ENCODE measurements at places on chromosomes 4 and X.

DNA sequence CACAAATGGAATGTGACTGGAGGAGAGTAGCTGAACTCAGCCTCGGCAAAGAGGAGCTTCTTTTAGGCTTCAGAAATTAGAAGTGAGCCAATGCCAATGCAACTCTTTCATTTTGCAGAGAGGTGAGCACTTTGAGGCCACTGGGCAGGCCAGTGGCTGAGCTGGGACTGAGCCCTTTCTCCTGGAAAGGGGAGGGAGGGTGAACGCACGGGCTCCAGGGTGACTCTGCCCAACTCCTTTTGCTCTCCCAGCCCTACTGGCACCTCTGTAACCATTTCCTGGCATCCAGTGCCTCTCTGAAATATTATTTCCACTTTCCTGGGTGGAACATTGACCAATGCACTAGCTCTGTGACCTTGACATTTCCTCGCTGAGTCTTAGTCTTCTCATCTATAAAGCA is 88.1 kb downstream of the SLC2A9 start:
- no peak for DNase-seq

DNA sequence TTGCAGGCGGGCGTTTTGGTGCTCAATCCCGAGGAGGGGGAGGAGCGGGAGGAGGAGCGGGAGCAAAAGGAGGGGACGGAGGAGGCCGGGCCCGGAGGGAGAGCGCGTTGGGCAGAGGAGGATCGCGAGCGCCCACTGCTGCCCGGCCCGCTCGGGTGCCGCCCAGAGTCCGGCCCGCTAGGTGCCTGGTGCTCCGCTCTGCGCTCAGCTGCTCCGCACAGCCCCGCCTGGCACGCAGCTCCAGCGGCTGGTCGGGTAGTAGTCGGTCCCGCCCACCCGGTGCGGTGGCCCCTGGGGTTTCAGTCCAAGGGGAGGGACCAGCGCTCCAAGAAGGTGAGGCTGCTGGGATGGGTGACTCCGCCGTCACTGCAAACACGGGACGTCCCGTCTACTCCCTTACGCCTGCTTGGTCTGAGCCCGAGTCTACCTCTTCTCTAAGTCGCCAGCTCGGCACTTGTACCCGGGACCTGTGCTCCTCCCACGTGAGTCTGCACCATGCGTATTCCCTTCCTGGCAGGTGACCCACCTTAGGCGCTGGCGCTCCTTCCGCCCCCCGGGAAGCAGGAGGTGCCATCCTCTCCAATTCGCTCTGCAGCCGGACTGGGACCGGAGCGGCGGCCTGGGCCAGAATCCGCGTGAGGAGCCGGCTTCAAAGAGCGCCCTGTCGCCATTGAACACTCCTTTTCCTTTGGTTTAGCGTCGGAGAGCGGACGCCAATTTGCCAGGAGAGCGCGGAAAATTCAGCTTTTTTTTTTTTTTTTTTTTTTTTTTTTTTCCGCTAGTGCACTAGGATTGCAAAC is 405 bp upstream of the HS3ST1 start:
- peak; percentile 35 for DNase-seq

DNA sequence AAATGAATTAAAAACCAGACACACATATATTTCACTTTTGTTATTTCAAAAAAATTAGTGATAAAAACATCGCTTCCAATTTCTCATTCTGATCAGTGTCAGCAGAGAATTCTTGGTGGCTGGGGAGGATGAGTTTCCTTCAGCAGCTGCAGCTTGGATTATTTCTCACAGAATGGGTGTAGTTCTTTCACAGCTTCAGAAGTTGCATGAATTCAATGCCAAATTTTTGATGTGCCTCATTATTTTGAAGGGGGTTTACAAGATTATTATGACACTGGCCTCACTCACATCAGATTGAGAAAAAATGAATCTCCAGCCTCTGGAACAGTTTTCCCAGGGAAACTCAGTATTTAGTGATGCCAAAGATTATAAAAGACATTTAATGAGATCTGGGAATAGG is 184.9 kb upstream of the WDFY3 start:
- DNase-seq = no peak

GRCh38 chrX:95330292-95330691 is 1354.3 kb upstream of the DIAPH2 start:
- no peak for DNase-seq

DNA sequence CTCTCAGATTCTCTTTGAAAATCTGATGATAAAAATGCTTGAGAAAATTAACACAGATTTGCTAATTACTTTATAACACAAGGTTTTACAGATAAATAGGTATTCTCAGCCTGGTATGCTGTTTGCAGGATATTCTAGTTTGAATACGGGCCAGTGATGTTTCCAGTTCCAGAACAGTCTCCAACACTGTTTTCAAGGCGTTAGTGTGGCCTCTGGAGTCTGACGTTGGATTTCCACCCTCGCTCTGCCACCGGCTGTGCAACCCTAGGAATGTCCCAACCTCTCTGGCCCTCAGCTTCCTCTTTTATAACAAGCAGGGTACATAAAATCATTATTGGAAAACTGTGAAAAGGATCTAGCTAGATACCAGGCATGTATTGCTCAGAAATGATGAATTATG is 23.8 kb upstream of the CYP4V2 start:
- DNase-seq = no peak

- DNase-seq = no peak
Measured at GRCh38 chrX:120456973-120457372, 12.1 kb downstream of the LAMP2 start.

DNA sequence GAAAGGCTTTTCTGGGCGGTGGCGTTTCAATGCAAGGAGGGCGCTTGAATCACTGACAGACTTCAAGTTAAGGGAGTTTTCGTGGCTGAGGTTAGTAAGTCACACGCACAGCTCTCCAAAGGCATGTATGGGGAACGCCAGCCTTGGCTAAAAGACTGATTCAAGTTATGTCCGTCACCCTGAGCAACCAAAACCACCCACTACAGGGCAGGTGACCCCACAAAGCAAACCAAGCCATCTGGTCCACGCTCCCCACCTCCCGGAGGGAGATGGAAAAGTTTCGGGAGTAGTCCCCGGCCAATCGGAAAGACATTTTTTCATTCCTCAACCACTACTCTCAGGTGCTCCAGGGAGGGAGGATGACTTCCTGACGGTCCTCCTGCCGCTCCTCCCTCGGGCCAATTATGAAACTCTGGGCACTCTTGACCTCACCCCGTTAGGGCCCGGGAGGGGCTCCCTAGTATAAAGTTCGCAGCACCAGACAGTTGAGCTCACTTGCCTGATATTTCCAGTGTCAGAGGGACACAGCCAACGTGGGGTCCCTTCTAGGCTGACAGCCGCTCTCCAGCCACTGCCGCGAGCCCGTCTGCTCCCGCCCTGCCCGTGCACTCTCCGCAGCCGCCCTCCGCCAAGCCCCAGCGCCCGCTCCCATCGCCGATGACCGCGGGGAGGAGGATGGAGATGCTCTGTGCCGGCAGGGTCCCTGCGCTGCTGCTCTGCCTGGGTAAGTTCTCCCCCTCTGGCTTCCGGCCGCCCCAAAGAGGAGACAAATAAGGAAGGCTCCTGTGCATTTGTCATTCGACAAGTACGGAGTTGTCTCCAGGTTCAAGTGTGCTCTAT is at the start of gene EREG:
TSS of gene EREG (plus strand) at position 494 of the 840 bp plus-strand sequence. CDS start at position 658, 164 bp downstream.
- peak; percentile 60 for DNase-seq

All from adipocyte (in vitro differentiated cells).